Myocyte (in vitro differentiated cells): ENCODE measurements at places on chromosomes 6 and 20. TPM values are rescaled to one million over a fixed set of nuclear protein-coding genes. Genes with fewer than 3 reads are reported as not detected.

FHL5 gene
- not detected in 2 replicates for total RNA-seq

HUS1B gene
- total RNA-seq = 0.36 TPM in 1 of 2 replicates, not detected in the other

RFX6 gene
- not detected in 2 replicates for total RNA-seq

CLPSL2 gene
- total RNA-seq = not detected in 2 replicates

C6orf118 gene
- total RNA-seq = 0.52 and 3.5 TPM in 2 replicates

MOXD1 gene
- total RNA-seq = 4.5 and 6.5 TPM in 2 replicates

PRDM13 gene
- total RNA-seq = not detected in 2 replicates

- DNase-seq = no peak
Measured at GRCh38 chr6:13500264-13500663, 12.9 kb upstream of the GFOD1 start.

- no peak for DNase-seq
Measured at GRCh38 chr20:62696989-62697388, 11.6 kb upstream of the NTSR1 start.

GRCh38 chr6:79544299-79544927, 7.2 kb upstream of the LCA5 start:
- DNase-seq = peak; percentile 38

DNA sequence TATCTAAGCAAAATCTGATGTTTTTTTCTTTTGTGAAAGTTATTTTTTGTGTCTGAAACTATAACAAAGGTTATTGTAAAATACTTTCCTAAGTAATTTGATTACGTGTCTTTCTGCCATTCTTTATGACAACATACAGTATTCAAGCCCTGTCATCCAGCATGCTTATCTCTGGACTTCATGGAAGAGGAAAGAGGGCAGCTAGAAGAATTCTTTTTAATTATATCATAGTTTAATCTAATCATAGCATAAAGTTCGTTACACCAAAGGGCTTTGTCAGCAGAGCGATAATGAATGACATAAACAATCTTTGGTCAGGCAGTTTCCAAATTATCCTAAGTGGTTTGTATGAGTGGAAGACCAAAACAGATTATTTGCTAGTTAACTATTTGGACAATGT, 3.5 kb downstream of the ENPP3 start:
- no peak for DNase-seq

GRCh38 chr20:16083639-16084280, 489.5 kb downstream of the KIF16B start:
- no peak for DNase-seq

DNA sequence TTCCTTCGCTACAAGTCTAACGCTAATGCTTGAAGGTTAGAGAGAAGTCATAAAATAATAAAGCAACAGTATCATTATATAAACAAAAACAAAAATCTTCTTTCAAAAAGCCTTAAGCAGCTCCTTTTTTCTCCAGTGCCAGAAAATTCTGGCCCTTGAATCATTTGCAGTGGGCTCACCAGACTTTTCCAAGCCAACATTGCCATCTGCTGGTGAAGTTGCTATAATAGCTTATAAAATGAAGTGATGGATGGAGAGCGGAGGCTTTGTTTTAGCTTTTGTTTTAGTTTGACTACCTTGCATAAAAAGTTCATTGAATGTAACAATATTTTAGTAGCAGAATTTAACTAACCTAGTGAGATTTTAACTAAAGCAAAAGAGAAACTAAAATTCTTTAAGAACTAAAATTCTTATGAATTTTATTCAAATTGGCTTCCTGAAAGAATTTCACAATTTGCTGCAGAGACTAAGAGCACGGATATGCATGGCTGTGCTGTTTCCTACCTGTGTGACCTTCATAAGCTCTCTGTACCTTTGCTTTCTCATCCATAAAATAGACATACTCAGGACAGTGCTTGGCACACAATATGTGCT, 44.8 kb upstream of the SLC2A12 start:
- peak; percentile 82 for DNase-seq

- DNase-seq = no peak
Measured at GRCh38 chr6:80689716-80690395, 583.4 kb downstream of the BCKDHB start.

DNA sequence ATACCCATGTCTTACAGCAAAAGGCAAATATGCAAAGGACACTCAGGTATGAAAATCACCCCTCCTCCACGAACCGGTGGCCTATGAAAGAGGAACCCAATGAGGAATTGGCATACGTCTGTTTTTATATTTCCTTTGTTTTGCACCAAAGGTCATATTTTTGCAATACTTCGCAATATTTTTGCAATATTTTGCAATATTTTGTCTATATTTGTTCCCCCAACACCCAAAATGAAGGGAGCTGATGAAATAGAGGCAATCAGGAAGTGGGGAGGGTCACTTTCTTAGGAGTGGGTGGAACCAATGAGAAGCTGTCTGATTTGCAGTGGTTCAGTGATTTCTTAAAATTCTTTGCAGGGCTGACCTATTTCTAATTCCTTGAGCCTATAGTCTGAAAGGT, 296.8 kb upstream of the TSHZ2 start:
- no peak for DNase-seq

DNA sequence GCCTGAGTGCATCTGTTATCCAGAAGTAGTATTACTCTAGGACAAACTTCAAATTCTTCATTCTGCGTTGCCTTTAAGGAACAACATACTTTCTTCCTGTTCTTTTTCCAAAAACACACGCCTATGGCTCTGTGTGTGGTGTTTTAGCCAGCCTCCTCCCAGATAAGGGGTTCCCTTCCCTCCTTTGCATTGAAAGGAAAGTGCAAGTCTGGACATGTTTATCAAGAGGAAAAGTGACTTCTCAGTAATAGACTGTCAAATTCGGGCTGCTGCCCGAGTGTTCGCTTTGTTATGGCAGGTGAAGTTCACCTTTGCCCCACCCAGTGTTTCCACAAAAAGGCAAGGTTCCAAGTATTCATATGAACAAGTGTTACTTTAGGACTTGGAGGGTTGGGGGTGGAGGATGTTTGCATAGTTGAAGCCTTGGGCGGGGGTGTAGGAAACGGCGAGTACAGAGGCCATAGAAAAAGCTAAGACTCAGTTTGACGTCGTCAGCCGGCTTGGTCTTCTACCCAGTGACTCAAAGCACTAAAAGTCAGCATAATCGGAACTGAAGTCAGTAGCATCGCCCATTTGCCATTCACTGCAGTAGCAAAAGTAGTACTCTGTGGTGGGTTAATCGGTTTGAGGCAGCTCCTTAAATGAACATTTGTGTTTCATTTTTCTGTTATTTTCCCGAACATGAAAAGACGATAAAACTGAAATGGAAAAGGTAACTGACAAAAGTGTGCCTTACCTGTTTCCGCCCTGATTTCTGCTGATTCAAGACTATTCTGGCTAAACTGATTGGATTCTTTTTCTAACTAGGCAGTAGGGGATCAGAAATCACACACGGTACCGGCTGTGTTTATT, 12.5 kb downstream of the PRDM1 start:
- no peak for DNase-seq

DNA sequence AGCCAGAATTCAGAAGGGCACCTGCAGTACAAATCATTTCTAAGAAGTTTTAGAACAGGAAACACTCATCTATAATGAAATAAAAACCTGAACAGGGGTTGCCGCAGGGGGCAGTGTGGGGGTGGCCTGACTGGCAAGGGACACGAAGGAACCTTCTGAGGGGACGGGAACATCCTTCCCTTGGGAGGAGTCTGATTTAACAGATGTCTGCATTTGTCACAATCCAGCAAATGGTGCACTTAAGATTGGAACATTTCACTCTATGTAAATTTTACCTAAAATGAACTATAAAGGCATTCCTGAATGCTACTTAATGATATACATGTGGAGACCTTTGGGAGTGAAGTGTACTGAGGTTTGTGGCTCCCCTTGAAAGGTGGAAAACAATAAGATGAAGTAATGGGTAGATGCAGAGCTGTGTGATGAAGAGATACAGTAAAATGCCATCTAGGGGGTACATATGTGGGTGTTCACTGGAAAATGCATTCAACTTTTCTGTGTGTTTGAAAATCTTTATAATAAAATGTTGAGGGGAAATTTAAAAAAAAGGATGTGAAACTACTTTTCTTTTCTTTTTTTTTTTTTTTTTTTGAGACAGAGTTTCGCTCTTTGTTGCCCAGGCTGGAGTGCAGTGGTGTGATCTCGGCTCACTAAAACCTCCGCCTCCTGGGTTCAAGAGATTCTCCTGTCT, 89.5 kb downstream of the SNX5 start:
- no peak for DNase-seq

DNA sequence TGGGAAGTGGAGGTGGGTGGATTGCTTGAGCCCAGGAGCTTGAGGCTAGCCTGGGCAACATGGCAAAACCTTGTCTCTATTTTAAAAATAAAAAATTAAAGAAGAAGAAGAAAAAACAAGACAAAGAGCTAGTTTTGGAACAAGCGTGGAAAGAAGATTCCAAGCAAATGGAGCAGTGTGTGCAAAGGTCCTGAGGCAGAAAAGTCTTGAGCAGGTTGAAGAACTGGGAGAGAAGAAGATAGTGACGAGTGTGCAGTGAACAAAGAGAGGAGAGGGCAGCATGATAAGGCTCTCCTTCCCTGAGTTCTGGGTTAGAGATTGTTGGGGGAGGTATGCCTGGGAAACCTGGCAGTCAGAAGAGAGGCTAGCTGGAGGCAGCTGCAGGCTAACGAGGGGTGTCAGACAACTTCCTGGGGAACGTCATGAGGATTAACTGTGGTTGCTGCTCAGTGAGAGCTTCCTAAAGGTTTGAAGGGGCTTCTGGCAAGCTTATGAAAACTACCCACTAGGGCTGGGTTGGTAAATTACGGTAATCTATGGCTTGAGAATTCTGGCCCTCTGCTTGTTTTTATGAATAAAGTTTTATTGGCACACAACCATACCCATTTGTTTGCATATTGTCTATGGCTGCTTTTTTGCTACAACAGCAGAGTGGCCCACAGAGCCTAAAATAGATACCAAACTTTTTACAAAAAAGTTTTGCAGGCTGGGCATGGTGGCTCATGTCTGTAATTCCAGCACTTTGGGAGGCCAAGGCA, 128.9 kb downstream of the ZFP64 start:
- no peak for DNase-seq

- DNase-seq = peak; percentile 34
Measured at GRCh38 chr20:43579861-43580793, 10.6 kb upstream of the IFT52 start.

- no peak for DNase-seq
Measured at GRCh38 chr20:62977613-62978560, 25.4 kb downstream of the SLC17A9 start.

- DNase-seq = no peak
Measured at GRCh38 chr6:143074670-143075318, 14.1 kb downstream of the AIG1 start.

DNA sequence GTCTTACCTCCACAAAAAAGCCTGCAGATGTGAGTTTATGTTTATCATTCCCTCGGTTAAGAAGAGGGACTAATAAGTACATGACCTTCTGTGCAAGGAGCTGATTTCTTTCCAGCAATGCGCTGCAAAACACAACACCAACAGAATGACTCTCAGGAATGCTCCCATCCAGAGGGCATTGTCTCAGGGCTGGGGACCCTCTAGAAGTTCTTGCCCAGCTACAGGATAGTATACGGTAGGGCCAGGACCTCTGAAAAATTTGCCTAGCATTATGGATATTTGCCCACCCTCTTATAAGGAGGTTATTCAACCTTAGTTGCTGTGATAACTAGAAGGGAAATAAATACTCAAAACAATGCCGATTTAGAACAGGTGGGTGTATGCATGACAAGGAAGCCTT, 24.7 kb upstream of the RBL1 start:
- no peak for DNase-seq

DNA sequence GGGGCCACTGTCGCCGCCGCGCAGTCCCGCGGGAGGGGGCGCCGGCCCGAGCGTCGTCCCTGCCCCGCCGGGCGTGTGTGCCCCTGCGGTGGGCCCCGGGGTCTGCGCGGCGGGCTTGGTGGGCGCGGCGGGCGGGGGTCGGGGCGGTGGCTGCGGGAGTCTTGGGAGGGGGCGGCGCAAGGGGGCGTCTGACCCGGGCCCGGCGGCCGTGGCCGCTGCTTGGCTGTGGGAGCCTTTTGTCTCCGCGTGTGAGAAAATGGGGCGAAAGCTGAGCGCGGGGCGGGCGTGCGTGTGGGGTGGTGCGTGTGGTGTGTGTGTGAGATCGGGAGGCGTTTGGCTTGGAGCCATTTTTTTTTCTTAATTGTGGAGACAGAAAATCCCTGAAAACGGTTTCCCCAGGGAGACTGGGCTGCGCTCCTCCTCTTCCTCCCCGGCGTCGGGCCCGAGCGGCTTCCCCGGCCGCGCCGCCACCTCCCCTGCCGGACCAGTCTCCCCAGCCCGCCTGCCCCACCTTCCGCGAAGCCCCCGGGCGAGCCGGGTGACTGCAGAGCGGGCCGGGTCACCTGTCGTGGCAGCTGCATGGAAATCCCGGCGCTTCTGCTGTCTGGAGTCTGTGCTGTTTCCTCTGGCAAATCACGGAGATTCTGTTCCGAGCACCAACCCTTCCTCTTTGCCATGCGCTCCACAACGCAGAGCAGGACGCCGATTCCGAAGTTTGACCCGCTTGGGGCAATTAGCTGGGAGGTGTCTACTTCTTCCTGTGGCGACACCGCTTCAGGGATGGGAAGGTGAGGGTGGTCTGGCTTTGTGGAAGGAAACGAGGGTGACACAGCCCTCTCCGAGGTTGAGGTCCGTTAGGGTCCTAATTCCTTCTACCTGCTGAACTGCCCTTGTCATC, 64.4 kb downstream of the GTF2H5 start:
- peak; percentile 88 for DNase-seq
